Kidney epithelial cell (primary cell): ENCODE measurements at places on chromosomes 1 and 21. TPM values are rescaled to one million over a fixed set of nuclear protein-coding genes. Genes with fewer than 3 reads are reported as not detected.

SYNC gene
- 2.7 and 3.8 TPM in 2 replicates for total RNA-seq

DNA sequence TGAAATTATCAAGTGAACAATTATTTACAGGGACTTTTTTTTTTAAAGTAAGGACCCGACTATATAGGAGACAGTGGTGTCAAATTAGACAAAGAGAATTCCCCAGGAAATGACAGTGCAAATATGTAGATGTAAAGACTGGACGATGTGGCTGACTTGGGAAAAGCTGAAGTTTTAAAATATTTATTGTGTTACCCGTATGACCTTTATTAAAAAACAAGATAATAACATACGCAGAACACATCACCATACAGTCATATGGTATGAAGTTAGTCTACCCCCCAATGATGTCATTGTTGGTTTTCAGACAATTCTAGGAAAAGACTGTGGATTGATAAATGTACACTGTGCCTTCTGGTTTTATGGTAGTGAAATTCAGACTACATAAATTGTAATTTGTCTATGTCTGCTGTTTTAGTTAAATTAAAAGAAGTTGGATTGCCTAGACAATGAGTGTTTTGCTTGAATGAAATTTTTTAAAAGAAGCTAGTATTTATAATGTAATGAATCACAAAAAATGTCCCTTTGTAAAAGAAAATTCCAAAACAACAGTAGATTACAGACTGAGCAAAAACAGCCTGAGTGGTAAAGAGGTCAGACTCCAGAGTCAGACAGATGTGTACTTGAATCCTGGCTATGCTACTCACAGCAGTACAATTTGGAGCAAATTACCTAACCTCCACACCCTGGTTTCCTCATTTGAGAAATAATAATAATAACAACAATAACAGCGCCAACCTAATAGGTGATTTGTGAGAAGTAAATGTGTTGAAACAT lies 15.5 kb upstream of the PDC start:
- no peak for DNase-seq

ACOT11 gene
- total RNA-seq = 2.3 and 3.1 TPM in 2 replicates

DNA sequence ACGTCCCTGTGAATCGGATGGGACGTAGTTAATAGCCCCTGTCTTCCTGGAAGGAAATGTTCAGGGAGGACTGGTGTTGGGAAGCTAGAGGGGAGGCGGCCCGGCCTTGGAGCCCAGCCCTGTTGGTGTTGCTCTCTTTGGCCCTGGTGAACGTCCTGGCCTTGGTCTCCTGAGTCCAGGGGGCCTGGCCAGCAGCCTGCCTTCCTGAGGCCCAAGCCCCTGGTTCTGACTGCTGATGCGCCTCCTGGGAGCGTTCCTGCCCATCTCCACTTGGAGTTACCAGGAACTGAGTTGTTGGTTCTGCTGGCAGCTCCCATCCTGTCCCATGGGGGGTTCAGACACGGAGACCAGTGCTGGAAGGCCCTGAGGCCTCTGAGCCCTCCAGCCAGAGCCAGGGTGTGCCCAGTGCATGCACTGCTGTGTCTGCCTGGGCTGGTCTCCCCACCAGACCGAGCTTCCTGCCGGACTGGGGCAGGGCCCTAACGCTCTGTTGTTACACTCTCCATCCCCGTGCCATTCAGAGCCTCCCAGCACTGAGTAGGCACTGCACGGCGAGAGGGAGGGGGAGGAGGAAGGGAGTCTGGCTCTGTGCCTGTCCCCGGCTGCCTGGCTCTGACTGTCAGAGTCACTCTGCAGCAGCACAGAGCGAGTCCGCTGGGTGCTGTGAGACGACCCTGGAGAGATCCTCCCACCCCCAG lies 382.5 kb upstream of the VAMP3 start:
- DNase-seq = no peak

SDHC gene
- total RNA-seq = 42.8 and 47.0 TPM in 2 replicates

DNA sequence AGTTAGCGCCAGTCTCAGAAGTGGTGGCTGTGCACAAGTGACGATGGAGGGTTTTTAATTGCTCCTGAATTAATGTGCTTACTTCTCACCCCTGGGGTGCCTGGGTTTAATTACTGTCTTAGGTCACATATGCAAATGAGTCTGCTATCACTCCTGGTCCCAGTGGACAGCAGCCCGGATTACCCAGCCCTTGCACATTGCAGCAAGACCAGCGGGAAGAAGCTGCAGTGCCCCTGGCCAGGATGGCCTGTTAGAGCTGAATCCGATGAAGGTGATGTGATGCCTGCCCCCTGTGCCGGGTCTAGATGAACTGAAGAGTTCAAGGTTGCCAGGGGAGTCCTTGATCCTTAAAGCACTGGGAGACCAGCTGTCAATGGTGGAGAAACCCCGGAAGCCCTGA lies 24.2 kb downstream of the ENO1 start:
- DNase-seq = no peak

GRCh38 chr1:193819376-193819775 lies 633.0 kb upstream of the B3GALT2 start:
- no peak for DNase-seq

- no peak for DNase-seq
Measured at GRCh38 chr1:46532095-46532494, 19.4 kb downstream of the KNCN start.

DNA sequence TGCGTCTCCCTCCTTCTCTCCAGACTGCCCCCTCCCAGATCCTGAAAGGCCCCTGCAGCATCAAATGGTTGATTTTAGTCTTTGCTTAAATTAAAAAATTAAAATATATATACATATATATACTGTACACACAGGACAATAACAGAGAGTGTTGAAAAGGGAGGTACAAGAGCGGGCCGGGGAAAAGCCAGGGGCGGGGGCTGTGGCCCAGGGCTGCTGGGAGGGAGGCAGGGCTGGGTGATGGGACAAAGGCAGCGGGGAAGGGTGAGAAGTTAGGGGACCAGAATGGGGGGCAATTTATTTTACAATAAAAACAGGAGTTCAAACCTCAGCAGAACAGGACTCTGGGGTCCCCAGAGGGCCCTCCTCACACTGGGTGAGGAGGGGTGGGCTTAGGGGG lies 10.5 kb downstream of the ARL8A start:
- DNase-seq = no peak

CYB5RL gene
- 6.5 and 6.6 TPM in 2 replicates for total RNA-seq

DNA sequence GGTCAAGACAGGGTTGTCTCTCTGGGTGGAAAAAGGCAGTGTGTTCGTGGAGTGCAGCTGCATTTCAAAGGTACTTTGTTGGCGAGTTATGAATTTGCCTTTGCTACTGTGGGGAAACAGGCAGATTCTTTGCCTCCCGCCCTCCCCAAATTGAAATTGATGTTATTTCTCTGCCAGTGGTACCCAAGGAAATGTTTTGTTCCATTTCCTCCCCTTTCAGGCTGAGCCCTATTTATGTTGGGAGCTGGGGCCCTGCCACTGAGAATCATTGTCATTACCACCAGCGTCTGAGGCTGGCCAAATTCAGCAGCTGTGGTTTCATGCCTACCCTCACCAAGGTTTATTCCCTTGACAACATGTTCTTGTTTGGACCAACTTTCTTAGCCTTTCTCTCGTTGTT lies 48.5 kb upstream of the OLIG2 start:
- no peak for DNase-seq

DNA sequence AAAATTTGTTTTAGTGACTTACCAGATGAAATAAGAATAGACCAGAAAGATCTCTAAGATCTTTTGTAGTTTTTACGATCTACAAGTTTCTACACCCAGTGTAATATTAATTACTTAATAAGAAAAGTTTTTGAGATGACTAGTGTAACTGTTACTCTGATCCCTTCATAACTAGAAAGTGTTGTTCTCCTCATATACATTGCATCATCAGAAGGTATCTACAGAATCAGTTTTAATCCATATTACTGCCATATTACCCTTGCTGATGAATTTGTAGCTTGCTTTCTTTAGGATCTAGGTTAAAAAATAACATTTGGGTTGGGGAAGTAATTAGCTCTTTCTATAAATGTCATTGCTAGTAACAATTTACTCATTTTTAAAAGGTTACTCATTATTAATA lies 72.5 kb downstream of the GPR161 start:
- DNase-seq = no peak

DNA sequence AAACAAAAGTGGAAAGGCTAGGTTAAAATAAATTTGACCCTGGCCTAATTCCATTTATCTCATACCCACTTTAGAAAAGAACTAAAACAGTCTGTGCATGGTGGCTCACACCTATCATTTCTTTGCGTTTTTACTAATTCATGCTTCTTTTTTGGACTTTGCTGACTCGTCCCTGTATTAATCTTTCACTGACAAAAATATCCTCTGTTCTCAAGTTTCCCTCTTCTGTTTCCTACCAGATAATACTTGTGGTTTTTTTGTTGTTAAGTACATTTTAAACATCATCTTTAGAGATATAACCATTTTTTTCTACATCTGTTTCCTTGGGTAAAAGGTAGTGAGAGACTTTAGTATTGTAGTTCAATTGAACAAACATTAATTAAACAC lies 11.5 kb downstream of the CNST start:
- DNase-seq = no peak

DNA sequence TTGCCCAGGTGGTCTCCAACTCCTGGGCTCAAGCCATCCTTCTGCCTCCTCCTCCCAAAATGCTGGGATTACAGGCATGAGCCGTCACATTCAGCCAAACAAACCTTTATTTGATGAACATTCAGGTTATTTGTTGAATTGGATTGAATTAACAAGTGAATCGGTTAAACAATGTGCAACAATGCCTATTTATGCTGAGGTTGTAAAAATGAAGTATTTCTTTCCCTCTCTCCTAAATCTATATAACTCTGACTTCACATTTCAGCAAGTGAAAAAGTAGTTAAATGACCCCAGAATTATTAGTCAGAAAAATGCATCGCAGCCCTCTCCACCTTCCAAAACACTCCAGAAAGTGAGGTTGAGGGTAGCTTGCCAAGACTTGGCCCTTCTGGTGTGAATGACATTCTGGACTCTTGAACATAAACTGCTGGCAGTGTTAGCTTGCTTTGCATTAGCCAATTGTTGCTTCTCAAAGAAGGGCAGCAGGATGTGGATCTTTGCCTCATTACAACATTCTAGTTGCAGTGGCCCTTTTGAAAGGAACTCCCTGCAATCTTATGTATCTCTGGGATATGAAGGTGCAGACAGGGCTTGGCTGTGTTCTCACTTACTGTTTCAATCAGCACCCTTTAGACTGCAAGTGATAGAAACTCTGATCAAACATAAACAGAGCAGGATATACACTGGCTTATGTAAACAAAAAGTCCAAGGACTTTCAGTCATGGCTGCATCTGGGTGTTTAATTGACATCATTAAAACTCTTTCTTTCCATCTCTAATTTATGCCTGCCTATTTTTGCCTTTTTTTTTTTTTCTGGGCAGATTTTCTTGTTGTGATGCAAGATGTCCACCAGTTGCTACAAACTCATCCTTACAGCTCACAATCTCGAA lies 22.4 kb downstream of the EDN2 start:
- no peak for DNase-seq
